Transverse colon (tissue), 4 donors: ENCODE measurements at places on chromosomes 16 and 17. TPM values are rescaled to one million over a fixed set of nuclear protein-coding genes. Genes with fewer than 3 reads are reported as not detected.

IL4R gene
- total RNA-seq, result 124 TPM

DNA sequence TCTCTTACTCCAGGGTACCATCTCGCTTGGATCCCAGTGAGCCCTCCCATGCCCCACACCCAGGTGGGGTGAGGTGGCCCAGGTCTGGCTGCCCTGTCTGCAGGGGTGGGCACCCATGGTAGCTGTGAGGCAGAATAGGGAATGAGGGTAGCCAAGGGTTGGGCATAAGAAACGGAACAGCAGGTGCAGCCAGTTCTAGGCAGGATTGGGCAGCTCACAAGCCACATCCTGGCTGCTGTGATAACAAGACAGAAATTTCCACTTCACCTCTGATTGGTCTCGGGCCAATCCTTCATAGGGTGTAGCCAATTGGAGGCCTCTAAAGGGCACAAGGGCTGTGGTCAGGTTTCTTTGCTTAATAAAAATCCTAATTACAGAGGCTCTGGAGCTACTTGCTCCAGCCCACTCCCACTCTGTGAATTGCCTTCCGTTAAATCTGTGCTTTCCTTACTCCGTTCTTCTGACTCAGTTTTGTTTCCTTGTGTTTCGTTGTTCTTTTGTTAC lies 1.5 kb upstream of the ARHGDIG start:
- H3K36me3 ChIP-seq, result no peaks in the 10 kb centered on the region
- H3K27ac ChIP-seq, result no peak overlapping the region
- DNase-seq, result no peak
- H3K4me3 ChIP-seq, result no peak overlapping the region

SCN4A gene
- 0.14 TPM for total RNA-seq

GRCh38 chr17:42598905-42599304 lies 10.3 kb downstream of the RETREG3 start:
- H3K27ac ChIP-seq, result no peak overlapping the region
- H3K36me3 ChIP-seq, result no peaks in the 10 kb centered on the region
- no peaks in the 10 kb centered on the region for H3K27me3 ChIP-seq
- H3K4me1 ChIP-seq, result peaks cover 13% of the 10 kb centered on the region
- DNase-seq, result no peak
- H3K4me3 ChIP-seq, result no peak overlapping the region

KRT39 gene
- total RNA-seq, result not detected
